Motor neuron (in vitro differentiated cells): ENCODE measurements at places on chromosomes 2 and 18. TPM values are rescaled to one million over a fixed set of nuclear protein-coding genes. Genes with fewer than 3 reads are reported as not detected.
A peak's percentile ranks its signal among the peaks of the same experiment; 100 is the strongest.

The DSG2 gene
- total RNA-seq = 2.0 and 2.3 TPM in 2 replicates

GRCh38 chr2:213415093-213415492 is 130.8 kb downstream of the SPAG16 start:
- no peak for ATAC-seq

The FAM237A gene
- 0.33 and 0.39 TPM in 2 replicates for total RNA-seq

DNA sequence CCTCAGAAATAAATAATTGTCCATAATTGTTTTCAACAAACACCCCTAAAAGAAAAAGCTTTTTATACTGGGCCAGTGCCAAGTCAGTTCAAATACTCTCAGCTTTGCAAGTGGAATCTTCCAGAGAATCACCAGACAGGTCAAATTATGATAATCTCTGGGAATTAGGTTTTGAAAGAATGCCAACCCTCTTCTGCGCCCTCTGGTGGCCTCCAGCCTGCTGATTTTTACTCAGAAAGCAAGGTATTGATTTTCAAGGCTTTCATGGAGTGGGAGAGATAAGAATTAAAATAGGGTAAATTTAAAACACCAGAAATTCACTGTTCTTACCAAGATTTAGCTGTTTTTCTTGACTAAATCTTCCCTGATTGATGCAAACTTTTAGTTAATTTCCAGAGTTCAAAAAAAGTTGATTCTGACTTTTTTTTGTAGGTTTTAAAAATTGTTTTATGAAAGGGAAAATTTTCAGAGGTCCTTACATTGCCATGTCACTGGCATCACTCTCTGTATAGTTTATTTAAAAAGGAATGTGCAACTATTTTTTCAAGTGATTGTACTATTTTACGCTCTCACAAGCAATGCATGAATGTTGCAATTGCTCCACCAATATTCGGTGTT is 282.9 kb upstream of the TNP1 start:
- no peak for ATAC-seq

DNA sequence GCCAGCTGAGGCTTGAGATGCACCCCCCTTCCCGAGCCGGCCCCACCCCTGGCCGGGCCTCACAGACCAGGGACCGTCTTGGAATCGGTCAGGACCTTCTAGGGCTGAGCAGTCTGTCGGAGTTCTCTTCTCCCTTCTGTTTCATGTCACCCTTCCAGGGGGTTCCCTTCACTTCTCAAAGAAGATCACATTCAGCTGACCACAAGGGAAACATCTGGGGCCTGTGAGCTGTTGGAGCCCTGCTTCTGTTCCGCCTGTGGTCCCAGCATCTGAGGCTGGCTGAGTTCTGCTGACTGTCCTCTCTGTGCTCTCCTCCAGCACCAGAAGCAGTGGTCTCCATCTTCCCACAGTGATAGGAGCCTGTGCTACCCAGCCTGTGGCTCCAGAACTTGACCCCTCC is 106.5 kb downstream of the SEPTIN10 start:
- ATAC-seq = no peak

- ATAC-seq = no peak
Observed at GRCh38 chr18:54129448-54130067, 94.9 kb downstream of the MBD2 start.

The IL1F10 gene
- not detected in 2 replicates for total RNA-seq

GRCh38 chr2:146461068-146461467 is 1383.8 kb upstream of the ACVR2A start:
- ATAC-seq = no peak

DNA sequence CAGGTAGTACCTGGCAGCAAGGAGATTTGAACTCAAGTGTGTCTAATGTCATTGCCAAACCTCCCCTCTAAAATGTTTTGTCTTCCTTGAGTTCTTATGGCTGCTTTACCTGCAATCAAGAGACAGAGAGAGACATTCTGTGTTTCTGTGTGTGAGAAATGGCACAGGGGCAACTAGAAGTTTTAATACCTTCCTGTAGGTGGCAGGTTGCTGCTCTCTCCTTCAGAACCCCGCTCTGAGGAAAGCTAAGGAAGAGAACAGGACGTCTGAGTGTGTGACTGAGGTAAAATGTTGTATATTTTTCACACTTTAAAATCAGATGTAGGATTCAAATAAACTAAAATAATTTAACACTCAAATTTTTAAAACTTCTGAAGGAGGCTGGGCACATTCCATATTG is 19.2 kb downstream of the DTNA start:
- ATAC-seq = no peak

DNA sequence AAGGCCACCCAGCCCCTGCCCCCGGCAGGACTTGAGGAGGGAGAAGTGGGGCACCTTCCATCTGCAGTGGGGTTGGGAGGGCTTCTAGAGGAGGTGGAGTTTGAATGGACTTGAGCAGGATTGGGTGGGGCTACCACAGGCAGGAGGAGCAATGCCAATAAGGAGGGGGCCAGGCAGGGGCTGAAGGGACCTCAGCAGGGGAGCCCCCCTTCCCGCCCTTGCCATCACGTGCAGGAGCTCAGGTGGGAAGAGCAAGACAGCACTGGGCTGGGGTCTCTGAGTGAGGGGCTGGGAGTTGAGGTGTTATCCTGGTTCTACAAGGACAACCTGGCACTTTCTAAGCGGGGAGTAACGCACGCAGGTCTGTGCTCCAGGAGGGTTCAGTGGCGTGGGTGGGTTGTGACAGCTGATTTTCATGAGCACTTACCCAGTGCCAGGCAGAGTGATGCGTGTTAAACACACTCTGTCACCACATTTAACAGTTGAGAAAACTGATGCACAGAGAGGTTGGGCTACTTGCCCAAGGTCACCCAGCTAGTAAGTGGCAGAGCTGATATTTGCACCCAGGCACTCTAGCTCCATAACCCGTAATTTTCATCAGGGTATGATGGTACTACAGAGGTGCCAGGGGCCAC is 4.8 kb downstream of the CHRND start:
- ATAC-seq = no peak

DNA sequence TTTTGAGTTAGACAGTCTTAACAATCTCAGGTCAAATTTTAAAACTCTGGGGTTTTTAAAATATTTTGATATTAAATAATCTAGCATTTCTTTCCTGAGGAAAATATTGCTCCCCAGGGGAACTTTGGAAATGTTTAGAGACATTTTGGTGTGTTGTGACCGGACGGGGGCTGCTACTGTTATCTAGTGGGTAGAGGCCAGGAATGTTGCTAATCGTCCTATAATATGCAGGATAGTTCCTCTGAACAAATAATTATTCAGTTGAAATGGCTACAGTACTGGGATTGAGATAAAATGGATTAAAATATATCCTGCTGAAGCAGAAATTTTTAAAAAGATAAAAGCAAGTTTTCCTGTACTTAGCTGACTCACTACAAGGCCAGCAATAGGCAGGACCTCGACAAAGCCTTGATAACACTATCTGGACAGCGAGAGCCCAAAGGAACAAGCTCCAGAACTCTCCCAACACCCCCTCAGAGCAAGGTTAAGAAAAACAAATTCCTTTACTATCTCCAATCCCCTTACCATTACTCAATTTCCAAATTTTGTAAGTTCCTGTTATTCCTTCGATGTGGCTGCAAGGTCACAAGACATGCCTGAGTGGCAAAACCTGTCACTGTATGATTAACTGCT is 1407.4 kb downstream of the SUCLG1 start:
- no peak for ATAC-seq

GRCh38 chr18:23178661-23179081 is 43.4 kb downstream of the CABLES1 start:
- ATAC-seq = no peak

GRCh38 chr2:29051730-29052129 is 22.6 kb downstream of the PCARE start:
- ATAC-seq = no peak

- ATAC-seq = no peak
Observed at GRCh38 chr2:44107086-44107740, 61.5 kb upstream of the PPM1B start.

GRCh38 chr18:13372531-13372951 is 154.0 kb downstream of the LDLRAD4 start:
- ATAC-seq = peak; percentile 23

The FBXO15 gene
- 3.8 and 4.2 TPM in 2 replicates for total RNA-seq

The DSG1 gene
- total RNA-seq = not detected in 2 replicates

The CPLX4 gene
- total RNA-seq = 0.41 and 0.49 TPM in 2 replicates

The TMEFF2 gene
- 7.0 and 7.7 TPM in 2 replicates for total RNA-seq

- ATAC-seq = no peak
Observed at GRCh38 chr2:189144700-189145211, 34.8 kb downstream of the COL5A2 start.

DNA sequence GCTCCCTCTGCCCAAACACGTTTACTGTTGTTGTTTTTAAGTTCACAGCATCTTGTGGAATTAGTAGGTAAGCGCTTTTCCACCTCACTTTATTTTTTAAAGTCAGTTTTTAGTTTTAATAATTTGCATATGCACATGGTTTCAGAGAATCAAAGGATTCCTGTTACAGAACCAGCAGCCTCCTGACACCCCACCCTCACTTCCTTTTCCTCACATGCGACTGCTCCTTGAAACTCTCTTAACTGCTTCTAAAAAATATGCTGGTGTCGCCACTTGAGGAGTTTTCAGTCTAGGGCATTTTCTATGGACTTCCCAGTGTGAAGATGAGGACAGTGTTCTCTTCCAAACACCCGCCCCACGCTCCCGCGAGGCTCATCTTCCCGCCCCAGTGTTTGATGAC is 14.4 kb downstream of the TMEM37 start:
- no peak for ATAC-seq

- ATAC-seq = no peak
Observed at GRCh38 chr2:8148260-8149006, 533.4 kb upstream of the ID2 start.

DNA sequence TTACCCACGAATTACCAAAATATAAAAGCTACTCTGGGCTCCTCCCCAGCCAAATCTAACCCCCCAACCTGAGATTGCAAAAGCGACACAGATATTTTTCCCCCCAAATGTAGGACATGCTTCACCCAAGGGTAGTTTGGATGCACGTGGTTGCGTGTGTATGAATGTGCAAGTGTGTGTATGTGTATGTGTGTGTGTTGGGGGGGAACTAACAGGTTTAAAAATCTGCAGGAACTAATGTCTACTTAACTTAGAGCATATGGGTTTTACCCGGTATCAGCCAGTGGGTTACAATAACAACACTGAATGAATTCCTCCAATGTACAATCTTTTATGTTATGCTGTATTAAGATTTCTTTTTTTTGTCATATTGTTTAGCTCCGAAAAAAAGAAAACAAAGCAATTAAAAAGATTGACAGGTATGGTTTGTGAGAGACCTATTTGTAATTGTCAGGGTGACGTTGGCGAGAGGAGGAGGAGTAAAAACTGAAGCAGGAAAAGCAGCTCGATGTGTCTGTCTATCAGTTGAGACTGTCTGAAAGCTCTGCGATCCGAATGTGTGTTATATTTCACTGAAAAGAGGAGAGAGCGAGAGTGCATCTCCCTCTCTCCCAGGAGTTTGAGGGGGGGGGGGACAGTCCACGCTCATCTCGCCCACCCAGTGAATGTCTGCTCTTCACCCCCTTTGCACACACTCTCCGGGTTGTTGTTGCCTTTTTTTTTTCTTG is at the start of gene TSHZ1:
TSS of gene TSHZ1 (plus strand) at position 524 of the 728 bp plus-strand sequence. CDS start 1,080 bp downstream, outside the sequence.
- ATAC-seq = peak; percentile 5

The SLC8A1 gene
- 0.31 and 0.38 TPM in 2 replicates for total RNA-seq

DNA sequence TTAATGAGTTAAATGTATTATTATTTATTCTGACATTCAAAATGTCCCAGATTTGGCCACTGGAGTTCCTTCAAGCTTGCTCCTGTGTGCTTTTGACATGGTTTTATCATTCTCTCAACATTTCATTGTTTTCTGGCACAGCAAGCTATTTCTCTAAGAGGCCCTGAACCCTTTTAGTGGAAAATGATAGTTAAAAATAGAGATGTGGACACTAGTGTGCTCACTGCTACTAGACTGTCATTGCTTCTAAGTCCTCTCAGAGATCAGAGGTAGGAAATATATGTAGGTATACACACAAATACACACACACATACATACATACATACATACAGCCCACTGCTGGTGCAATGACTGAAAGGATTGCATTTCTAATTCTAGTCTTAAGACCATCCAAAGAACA is 25.5 kb downstream of the WDPCP start:
- no peak for ATAC-seq

DNA sequence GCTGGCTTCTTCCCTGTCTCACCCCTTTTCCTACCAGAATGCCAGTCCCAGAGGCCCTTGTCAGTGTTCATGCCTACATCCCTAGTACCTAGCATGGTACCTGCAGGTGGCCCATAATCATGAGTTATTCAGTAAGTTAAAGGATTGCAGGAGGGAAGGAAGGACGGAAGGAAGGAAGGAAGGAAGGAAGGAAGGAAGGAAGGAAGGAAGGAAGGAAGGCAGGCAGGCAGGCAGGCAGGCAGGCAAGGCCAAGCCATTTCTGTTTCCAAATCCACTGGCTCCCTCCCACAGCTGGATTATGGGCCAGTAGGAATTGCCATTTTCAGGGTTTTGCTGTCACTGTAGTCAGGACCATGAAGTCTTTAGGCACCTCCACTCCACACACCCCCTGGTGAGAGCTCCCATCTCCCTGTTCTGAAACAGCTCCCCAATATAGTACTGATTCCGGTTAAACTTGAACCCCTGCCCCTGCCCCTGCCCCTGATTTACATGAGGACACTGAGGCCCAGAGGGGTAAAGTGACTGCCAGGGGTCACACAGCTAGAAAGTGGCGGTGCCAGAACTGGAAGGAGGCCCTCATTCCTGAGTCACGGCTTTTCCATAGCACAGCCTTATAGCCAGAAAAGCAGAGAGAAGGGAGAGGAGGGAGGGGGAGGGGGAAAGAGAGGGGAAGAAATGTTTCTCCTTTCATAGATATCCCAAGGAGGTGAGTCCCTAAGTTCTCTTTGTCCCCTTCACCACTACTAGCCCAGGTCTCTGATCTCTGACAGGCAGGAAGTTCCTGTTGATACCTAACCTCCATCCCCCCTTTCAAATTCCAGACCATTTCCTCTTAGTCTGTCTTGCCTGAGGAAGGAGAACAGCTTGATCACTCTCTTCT is 12.2 kb upstream of the TNS1 start:
- no peak for ATAC-seq

The DYNAP gene
- not detected in 2 replicates for total RNA-seq

DNA sequence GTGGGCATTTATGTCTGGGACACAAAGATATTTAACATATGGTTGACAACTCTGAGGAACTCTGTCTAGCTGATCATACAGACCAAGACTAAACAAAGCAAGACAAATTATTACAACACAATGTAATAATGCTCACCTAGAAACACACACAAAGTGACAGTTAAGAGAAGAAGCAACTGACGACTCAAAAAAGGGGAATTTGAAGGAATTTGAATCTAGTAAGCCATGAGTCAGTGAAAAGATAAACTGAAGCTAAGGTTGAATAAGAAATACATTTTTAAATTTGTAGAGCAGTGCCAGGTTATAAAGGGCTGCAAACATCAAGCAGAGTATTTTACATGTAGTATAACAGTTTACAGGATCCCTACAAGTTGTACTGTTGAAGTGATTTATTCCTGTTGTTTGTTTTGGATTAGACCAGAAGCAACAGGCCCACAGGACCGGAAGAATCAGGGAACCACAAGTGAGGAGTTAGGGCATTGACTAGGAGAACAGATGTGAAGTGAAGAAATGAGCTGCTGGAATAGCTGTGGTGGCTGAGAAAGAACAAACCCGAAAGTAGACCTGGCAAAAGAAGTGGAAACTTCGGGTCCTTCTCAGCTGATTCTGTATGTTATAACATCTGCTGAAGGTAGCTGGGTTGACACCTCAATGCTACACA is 35.6 kb downstream of the IFIH1 start:
- no peak for ATAC-seq
